ENCODE measurements at places on chromosomes 12 and 14.

DNA sequence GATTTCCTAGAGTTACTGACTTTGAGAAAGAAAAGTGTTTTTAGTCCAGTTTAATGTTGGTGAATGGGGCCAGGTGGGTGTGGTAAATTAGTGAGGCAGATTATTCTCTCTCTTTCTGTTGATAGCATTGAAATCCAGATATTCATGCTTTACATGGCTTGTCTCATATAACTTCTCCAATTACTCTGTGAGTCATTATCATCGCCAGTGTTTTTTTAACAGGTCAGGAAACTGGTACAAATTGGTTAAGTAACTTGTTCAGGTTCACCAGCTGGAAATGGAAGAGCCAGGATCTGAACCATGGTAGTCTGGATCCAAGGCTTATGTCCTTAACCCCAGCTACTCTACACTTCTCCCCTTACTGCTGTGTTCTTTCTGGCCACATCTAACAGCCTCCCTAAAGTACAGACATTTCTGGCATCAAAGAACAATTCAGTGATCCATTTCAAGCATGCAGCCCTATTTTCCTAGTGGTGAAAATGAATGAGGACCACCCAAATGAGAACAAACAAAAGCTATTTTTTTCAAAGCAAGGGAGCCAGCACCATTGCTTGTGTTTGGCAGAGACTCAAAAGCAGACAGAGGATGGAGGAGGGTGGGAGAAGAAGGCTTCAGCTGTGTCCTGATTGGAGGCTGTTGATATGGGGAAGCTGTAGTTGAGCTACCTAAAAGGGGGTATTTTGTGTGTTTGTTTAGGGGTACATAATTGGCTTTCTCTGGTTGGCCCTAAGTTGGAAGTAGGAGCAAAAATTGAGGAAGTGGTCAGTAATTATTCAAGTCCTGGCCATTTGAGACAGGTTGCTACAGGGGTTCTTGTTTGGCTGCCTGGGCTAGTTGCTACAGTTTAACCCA lies 1.7 kb downstream of the IRAK3 start:
- no peak for DNase-seq

- DNase-seq, result no peak
Observed at GRCh38 chr12:94327809-94328208, 131.9 kb downstream of the CEP83 start.

GRCh38 chr14:62662811-62663455 lies 382.3 kb downstream of the KCNH5 start:
- DNase-seq, result no peak

DNA sequence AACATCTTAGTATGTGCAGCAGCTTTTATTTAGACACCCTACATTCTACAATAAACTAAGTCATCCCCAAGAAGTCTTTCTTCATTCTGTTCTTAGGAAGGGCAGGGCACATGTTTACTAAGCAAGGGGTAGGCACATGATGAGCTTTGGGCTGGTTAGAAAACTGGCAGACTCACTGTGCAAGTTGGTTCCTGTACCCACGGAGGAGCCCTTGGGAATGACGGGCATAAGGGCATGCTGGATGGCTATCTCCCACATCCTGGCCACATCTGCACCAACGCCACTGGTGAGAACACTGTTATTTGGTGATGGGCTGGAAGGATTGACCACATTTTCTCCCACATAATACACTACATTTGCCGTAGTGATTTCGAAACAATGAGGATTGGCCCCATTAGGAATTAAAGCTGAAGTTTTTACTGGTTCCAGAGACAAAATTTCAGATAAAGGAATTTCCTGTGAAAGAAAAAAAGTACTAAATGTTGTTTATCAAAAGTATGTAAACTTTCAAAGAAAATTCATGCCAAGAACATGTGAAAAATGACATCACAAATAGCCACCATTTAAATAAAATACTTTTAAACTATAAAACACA lies 297.0 kb downstream of the PRKD1 start:
- DNase-seq, result no peak
